Sigmoid colon (tissue), 7 donors: ENCODE measurements at places on chromosomes 2 and 18. TPM values are rescaled to one million over a fixed set of nuclear protein-coding genes. Genes with fewer than 3 reads are reported as not detected.

DNA sequence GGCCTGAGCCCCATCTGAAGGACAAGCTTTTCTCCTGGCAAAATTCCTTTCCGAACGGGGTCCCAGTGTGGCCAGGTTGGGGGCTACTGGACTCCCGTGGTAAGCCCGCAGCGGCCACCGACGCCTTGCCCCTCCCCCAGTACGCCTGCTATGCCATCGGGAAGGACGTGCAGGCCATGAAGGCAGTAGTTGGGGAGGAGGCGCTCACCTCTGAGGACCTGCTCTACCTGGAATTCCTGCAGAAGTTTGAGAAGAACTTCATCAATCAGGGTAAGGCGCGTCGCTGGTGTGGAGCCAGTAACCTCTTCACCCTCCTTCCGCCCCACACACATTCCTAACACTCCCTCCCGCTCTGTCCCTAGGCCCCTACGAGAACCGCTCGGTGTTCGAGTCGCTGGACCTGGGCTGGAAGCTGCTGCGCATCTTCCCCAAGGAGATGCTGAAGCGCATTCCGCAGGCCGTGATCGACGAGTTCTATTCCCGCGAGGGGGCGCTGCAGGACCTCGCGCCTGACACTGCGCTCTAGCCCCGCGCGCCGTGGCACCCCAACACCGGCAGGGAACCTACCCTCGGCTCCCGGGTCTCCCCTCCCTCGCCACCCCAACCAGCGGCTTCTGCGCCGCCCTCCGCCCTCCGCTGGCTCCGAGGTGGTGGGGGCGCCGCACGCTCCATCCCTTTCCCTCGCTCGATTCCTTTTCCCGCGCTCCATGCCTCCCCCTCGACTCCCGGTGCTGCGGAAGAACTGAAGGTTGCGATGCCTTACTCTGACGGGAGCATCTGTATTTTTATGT, 13.6 kb upstream of the ANKRD53 start:
- H3K27ac ChIP-seq: no peak overlapping the region
- DNase-seq: peak; percentile 88
- H3K27me3 ChIP-seq: no peaks in the 10 kb centered on the region
- H3K4me1 ChIP-seq: no peaks in the 10 kb centered on the region

The OBSL1 gene
- total RNA-seq: 67.5 TPM

- no peaks in the 10 kb centered on the region for H3K36me3 ChIP-seq
- no peak for DNase-seq
- no peak overlapping the region for H3K27ac ChIP-seq
- peaks cover 18% of the 10 kb centered on the region for H3K4me1 ChIP-seq
Measured at GRCh38 chr2:128469875-128470274, 151.2 kb upstream of the HS6ST1 start.

DNA sequence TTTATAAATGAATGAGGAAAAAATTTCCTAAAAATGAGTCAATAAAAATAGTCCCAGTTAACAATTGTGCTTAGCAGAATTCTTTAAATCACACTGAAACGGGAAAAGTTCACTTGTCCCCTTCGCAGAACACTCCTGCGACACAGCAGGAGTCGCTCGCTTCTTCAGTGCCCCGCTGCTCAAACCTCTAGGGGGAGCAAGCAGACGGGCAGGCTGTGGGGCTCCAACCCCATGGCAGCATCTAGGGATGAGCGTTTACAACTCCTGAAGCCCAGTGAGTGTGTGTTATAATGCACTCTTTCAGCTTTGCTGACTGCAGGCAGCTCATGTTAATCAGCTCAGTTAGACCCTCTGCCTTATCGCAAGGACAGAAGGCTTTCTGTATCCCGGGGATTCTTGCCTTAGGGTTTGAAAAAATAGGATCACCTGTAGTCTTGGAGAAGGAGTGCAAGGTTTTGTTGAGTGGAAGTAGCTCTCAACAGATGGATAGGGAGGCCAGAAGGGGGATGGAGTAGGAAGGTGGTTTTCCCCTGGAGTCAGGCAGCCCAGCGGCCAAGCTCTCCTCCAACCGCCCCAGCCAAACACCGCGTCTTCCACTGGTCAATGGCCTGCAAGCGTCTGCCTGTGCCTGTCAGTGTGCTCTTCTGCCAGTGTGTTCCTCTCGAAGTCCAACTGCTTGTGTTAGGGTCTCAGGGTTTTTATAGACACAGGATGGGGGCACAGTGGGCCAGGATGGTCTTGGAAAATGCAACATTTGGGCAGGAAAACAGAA, 1977.7 kb upstream of the LRRTM1 start:
- H3K36me3 ChIP-seq: no peaks in the 10 kb centered on the region
- no peaks in the 10 kb centered on the region for H3K27me3 ChIP-seq
- no peak overlapping the region for H3K27ac ChIP-seq
- H3K4me3 ChIP-seq: no peak overlapping the region
- peak; percentile 17 for DNase-seq

DNA sequence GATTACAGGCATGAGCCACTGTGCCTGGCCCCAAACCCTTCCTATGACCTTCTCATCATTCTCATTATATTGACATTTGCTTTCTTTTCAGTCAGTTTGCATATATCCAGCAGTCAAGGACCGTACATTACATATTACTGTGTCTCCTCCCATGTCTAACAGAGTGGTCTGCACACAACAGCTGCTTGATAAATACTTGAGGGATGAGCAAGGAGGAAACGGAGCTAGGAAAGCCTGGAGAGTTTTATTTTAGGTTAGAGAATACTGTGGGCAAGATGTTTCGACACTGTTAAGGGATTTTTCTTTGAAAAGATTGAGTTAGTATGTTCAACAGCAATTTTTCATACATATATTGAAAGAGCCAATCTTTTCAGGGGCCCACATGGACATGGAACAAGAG, 76.2 kb upstream of the CHRNA1 start:
- no peaks in the 10 kb centered on the region for H3K36me3 ChIP-seq
- no peak overlapping the region for H3K27ac ChIP-seq
- H3K27me3 ChIP-seq: no peaks in the 10 kb centered on the region
- no peak for DNase-seq
- no peaks in the 10 kb centered on the region for H3K4me1 ChIP-seq
- no peak overlapping the region for H3K4me3 ChIP-seq

The C1QL2 gene
- not detected for total RNA-seq

The SGPP2 gene
- 1.1 TPM for total RNA-seq

The FRZB gene
- 7.9 TPM for total RNA-seq
